ENCODE measurements at places on chromosomes 5 and 9.

DNA sequence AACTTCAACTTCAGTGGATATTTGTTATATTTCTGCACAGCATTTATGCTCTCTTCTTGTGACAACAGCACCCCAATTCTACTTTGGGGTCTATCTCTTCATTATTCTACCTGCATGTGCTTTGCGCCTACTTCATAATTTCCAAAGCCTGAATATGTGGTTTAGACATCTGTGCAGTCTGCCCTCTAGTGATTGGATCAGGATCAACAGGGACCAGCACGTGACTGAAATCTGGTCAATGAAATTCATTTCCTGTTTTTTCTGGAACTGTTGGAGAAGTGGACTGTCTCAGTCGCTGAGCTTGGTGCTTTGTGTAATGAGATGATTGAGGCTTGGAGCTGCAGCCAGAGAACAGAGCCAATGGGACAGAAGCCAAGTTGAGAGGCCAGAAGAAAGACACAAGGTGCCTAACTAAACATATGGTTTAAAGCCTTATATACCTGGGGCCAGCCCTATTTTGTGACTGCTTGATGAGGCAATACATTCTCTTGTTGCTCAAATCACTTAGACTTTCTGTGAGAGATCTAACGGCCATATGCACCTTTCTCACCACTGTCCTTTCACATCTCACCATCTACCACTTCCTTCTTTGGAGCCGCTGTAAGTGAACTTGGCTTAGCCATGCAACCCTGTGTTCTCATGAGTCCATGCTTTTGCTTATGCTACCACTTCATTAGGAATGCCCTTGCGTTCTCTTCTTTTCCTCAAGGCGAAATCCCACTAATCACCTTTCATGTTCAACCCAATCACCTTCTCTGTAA lies 68.8 kb upstream of the PPP2R2B start:
- DNase-seq = no peak

- no peak for DNase-seq
Observed at GRCh38 chr9:32677931-32678330, 42.5 kb upstream of the TAF1L start.

- no peak for DNase-seq
Observed at GRCh38 chr5:123115020-123115419, 26.0 kb downstream of the PRDM6 start.

- DNase-seq = no peak
Observed at GRCh38 chr5:80722916-80723315, 68.1 kb upstream of the DHFR start.

GRCh38 chr5:43007246-43007910 lies 32.7 kb downstream of the ANXA2R start:
- DNase-seq = peak; percentile 86

- DNase-seq = no peak
Observed at GRCh38 chr9:100125910-100126309, 26.9 kb downstream of the INVS start.

DNA sequence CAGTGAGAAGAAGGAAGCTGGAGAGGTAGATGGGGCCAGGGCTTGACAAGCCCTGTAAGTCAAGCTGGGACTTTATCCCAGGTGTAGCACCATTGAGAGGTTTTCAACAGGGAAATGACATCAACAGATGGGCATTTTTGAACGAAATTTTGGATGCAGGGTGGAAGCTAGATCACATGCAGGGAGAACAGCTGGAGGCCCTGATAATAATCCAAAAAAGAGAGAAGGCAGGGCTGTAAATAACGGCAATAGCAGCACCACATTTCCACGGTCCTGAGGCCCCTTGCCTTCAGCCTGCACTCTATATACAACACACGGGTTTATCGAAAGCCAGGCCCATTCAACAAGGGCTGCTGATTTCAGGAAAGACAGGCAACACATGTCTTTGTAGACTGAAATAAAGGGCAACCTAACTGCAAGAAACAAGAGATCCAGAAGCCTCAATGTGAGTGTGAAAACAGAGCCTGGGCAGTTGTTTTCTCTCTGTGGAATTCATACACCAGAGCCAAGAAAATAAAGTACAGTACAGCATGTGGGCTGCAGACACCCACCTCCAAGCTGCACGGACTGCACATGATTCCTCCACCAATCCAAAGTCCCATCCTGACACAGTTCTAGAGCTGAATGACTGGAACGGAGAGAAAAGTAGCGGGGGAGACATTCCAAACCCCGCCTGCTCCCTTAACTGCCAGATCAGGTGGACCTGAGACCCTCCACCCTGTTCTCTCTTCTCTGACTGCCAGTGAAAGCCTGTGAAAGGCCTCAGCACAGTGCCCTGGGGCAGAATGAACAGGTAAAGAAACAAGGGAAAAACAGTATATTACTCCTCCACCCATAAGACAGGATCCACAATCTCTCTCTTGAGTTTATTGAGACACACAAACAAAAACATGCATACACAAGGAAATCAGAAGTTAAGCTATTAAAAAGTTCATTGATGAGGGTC lies 36.3 kb downstream of the KLHL3 start:
- DNase-seq = peak; percentile 30

Measured in GM03348 (cell line).